Activated naive CD4-positive, alpha-beta T cell treated with anti-CD3 and anti-CD28 coated beads for 36 hours (primary cell): ENCODE measurements at places on chromosomes 6 and 20.

GRCh38 chr6:39143238-39143930, 28.4 kb upstream of the SAYSD1 start:
- no peak for DNase-seq

DNA sequence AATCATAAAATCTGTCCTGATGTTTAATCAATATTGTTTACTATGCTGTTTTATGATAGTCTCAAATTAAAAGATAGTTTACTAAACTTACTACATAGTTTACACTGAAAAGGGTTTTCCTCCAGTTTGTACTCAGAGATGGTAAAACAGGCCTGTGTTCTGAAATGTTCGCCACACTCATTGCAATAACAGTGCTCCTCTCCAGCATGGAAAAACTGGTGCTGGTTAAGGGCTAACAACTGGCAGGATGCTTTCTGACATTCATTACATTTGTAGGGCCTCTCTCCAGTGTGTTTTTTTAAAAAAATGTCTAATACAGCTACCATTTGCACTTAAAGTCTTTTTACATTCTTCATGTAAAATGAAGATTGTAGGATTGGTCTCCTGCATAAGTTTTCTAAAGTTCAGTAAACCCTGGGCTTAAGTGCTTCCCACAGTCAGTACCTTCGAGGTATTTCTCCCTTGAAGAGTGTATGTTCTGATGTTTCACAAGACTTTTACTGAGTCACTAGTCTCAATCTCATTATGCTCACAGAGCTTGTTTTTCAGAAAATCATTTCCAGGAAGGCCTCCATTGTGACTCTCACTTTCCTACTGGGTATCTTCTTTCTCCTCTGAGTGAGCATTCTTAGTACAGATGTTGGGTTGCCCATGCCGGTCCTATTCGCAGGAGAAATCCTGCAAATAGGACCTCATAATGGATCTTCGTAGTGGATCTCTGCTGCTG, 8.7 kb upstream of the ZSCAN12 start:
- DNase-seq = peak; percentile 29

DNA sequence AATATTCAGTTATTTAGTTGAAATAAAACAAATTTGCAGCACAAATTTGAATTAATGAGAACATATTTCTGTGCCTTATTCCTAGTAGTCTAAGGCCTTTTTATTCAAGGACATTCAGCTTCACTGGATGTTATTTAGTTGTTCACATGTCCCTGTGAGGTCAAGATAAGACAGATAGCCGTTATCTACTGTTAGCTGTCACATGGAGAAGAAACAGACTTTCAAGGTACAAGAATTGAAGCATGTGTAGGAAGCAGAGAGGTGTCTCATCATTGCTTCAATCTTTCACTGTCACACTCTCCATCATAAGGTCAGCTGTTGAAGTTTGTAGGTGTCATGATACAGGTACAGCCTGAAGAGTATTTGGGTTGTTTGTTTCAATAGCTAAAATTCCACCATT, 112.9 kb upstream of the JAG1 start:
- DNase-seq = no peak

DNA sequence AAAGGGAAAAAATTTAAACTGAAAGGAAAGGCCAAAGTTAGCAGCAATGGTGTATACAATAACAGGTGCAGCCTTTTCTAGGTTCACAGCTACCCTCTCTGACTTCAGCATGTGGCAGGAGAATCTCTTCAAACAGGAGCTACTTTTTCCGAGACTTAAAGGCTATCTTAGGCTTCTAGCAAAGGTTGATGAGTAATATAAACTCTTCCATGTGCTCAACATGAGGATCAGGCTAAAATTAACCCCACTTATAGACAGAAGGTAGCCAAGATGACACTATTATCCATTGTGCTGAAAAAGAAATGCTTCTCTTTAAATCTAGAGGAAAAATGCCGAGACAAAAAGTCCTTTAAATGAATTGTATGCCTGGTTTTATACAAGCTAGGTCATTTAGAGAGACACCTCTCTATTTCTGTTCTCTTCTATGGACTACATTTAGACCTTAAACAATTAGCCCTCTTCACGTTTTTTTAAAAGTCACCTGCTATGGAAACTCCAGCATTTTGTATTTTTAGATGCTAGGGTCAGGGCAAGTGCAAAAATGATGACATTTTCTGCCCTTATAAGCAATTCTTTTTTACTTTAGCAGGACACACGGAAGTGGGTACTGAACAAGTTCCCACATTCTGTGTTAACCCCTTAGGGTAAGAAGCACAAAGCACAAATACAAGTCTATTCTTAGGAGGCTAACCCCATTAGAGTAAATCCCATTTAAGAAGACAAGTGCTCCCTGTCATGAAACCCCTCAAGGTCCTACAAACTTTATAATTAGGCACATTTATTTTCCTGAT, 216.8 kb upstream of the CITED2 start:
- no peak for DNase-seq

GRCh38 chr20:18794428-18794787, 19.2 kb upstream of the SCP2D1 start:
- DNase-seq = no peak

- DNase-seq = no peak
These were observed 28.6 kb upstream of the SPDEF start for GRCh38 chr6:34584694-34585093.

GRCh38 chr6:106518748-106519147, 110.5 kb downstream of the RTN4IP1 start:
- DNase-seq = no peak

DNA sequence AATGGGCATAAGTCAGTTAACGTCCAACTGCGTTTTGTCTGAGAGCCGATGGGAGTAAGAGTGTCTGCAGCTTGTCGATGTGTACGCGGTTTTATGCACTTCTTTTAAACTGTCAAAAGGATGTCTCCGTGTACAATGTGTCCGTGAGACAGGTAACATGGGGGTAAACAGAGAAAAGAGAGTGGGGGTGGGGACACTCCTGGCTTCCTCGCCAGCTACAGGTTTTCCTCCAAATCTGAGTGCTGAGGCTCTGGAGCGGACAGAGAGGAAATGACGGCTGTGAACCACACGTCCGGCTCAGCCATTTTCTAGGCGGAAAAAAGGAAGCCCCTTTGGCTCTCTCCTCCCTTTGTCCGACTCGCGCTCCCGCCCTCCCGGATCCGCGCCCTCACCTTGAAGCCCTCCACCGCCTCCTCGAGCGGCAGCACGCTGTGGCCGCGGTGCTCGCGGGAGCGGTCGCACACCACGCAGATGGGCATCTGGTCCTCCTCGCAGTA, 916 bp downstream of the TRIM27 start:
- DNase-seq = peak; percentile 57

- DNase-seq = no peak
These were observed 14.5 kb downstream of the SERPINB1 start for GRCh38 chr6:2827142-2827541.

DNA sequence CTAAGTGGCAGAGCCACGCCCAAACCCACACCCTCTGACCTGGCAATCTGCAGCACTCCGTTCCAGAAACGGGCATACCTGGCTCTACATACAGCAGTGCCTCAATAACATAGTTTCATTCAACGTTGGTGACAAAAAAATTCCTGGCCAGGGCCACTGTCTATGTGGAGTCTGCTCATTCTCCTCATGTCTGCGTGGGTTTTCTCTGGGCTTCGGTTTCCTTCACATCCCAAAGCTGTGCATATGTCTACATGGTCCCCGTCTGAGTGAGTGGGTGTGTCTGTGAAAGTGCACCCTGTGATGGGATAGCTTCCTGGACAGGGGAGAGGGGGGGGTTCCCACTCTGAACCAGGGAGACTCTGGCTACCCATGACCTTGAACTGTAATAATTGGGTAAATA, 2.1 kb downstream of the KIAA0319 start:
- no peak for DNase-seq

DNA sequence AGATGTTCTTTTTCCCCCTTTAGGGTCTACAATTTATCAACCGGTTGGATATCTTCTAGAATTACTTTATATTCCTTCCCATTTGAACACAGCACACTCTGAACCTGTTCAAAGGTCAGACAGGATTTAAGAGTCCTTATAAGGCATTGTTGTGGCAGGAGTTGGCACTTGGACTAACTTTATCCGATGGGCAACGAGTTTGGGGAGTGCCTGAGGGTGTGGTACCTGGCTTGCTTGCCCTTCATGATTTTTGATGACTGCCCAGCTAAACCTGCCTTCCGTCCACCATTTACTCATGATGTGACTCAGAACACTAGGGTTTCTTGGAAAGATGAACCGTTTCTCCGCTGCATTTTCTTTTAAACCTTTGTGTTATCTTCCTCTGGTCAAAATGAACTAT, 285.2 kb downstream of the FOXC1 start:
- DNase-seq = no peak

- DNase-seq = no peak
These were observed 13.0 kb downstream of the MRS2 start for GRCh38 chr6:24415753-24416152.

DNA sequence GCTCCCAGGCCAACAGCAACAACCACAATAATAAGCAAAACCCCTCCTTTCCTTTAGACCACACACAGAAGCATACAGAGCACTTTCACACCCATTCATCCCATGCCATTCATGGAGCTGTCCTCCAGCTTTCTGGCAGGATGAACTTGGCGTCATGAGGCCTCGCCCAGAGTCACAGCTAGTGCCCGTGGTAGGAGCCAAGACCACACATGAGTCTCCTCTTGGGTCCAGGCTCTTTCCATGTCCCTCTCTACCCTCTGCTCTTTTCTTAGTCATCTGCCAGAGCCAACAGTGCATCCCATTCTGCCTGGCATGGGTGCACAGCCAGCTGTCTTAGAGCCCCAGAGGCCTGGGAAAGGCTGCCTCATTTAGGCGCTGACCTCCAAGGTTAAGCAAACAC, 1.8 kb upstream of the TGM3 start:
- no peak for DNase-seq
